ENCODE measurements at places on chromosomes 2 and 18.
A peak's percentile ranks its signal among the peaks of the same experiment; 100 is the strongest.

DNA sequence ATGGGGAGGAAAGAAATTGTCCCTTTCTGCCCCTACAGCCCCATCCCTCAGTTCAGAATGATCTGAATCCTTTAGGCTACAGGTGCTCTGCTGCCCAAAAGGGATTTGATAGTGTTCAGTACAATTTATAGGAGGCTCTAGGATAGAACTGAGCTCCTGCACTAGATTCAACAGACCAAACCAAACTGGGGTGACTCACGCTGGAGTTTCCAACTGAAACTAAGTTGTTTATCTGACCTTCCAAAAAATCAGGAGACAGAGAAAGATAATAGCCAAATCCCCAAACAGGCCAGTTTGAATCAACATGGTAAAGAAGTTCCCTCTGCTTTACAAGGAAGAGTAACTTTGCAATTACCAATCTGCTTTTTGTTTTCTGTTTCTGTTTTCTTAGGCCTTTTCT lies 72.7 kb upstream of the MBOAT2 start:
- no peak for DNase-seq

DNA sequence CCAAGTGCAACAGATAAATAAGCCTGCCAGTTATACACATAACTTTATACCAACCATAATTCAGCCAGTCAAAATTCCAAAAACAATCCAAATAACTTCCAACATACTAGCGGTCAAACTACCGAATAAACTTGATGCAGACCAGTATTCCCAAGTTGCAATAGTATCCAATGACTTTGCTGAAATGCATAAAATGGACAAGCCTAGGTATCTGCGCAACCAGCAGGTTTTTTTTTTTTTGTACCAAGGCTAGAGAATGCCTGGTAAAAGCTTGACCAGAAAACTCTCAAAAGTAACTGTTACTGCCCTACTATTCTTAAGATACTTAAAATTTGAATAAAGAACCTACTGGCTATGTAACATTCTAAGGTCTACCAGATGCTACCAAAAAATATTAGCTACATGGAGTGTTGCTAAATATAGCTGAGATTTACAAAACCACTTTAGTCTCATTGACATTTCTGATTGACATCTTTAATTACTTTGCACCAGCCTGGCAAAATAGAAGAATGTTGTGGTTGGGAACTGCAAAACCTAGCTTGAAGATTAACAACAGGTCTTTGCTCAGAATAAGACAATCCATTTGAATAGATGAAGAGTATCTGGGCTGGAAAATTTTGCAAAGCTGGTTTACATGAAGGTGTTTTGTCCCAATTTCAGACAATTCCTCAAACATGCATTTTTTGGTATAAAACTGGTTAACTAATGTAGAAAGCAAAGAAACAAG lies 7.3 kb downstream of the SRSF7 start:
- DNase-seq: no peak

GRCh38 chr2:191065785-191066184 lies 51.8 kb upstream of the STAT1 start:
- no peak for DNase-seq

GRCh38 chr18:14100503-14101286 lies 31.5 kb downstream of the ZNF519 start:
- DNase-seq: no peak

GRCh38 chr2:149329489-149330126 lies 779 bp upstream of the LYPD6 start:
- DNase-seq: peak; percentile 32

DNA sequence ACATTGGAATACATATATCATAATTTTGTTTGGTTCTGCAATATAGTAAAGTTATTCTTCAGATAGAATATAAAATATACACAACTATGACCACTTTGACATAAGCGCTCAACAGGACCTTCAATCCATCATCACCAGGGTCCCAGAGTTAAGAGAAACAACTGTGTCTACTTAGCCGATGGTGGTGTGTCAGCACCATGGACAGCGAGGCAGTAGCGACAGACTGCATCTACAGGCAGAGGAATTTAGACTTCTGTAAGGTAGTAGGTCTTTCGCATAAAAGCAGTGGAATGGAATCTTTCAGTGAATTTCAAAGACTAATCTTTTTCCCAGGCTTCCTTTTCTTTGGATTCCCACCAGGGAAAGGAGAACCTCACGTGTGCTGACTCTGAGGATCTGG lies 20.5 kb upstream of the LRPPRC start:
- peak; percentile 68 for DNase-seq

DNA sequence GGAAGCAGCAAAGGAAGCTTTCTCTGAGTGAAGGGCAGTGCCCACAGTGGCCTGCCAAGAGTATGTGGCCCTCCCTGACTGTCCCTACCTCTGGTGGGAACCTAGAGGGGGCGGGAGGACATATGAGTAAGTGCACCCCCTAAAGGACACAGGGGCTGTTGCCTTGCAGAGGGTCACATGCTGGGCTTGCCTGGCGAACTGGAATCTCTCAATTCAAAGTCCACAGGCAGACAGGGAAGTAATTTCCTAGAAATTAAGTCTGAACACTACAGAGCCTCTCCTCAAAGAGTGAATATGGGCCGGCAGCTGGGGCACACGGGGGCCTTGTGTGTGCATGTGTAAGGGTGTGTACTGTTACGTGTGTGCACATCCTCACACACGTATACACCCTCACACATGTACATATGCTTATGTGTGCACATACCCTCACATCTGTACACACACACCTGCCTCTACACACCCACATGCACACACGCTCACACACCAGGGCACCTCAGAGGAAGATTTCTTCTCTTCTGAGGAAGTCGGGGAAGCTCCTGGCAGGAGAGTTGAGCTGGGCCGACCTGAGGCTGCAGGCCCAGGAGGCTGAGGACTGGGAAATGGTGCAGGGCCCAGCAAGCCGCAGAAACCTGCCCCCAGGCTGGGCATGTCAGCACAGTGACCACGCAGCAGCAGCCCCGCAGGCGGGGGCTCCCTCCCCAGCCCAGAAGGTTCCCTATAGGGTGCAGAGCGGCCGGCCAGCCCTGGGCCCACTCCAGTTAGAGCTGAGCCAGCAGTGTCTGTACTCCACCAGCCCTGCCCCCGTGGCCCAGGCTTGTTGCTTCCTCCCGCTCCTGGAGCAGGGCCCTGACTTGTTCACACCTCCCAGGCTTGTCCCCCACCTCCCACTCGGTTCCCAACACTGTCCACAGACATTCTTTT lies 77.4 kb upstream of the TAF1B start:
- DNase-seq: no peak

DNA sequence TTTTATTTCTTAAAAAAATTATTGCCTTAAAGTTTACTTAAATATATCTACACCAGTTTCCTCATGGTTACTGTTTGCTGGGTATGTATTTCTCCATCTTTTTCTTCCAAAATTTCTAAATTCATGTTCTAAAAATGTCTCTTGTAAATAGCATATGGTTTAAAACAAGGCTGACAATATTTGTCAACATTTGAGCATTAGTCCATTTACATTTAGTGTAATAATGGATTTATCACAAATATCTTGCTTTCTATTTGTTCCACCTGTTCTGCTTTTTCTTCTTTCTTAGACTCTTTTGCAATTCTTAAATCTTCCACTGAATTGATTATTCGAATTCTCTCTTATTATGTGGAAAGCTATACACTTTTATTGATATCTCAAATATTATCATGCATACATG lies 87.7 kb upstream of the SMAD7 start:
- no peak for DNase-seq

GRCh38 chr2:95326433-95327140 lies 29.4 kb downstream of the KCNIP3 start:
- no peak for DNase-seq

DNA sequence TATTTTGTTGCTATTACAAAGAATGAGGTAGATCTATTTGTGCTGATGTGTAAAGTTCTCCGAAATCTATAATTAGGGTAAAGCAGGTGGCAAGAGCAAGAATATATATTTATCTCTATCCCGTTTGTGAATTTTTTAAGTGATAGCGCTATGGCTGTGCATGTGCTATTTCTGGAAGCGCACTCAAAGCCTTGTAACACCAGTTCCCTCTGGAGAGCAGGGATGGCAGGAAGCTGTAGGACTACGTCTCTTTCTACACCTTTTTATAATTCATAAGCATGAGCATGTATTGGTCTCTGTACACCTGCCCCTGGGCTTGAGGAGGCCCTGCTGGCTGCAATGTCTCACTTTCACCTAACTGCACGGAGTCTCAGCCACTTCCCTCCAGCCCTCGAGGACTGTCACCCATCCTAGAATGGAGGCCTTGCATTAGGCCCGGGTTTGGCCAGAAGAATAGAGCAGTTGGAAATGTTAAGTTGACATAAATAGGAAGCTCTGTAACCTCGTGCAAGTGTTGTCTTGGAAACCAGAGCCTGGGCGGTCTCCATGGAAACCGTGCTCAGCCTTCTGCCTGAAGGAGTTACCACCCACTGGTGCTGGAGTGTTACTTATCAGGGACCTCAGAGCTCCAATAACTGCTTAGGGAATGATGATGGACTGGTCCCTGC lies 20.9 kb downstream of the ITM2C start:
- peak; percentile 69 for DNase-seq

DNA sequence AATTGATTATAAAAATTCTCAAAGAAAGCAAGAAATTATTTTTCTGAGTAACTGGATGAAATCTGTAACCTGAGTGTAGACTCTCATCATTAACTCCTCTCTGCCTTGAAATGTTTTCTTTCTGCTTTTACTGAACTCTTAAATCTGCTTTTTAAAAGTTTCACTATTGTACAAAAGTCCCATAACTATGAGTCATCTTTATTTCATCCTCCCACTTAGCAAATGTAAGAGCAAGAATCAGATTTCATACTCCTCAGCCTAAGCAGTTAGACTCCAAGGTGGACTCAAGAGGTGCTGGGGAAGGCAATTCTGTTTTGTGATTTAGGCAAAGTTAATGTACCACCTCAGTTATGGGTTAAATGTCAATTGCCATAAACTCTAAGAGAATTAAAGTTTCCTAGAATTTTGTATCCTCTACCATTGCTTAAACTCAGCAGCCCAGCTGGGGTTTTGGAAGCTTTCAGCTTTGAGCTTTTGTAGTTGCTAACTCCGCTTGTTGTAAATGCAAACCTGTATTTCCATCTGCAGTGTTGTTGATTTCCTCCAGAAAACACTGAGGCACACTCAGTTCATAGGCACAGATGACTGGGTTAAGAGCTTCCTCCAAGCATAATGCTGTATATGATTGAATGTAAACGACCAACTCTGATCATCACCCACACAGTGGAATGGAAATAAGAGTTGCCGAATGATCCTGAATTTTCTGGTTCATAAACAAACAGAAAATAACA lies 268.8 kb downstream of the ARHGAP15 start:
- no peak for DNase-seq

- no peak for DNase-seq
These were observed 6.3 kb downstream of the ALPG start for GRCh38 chr2:232412986-232413385.

DNA sequence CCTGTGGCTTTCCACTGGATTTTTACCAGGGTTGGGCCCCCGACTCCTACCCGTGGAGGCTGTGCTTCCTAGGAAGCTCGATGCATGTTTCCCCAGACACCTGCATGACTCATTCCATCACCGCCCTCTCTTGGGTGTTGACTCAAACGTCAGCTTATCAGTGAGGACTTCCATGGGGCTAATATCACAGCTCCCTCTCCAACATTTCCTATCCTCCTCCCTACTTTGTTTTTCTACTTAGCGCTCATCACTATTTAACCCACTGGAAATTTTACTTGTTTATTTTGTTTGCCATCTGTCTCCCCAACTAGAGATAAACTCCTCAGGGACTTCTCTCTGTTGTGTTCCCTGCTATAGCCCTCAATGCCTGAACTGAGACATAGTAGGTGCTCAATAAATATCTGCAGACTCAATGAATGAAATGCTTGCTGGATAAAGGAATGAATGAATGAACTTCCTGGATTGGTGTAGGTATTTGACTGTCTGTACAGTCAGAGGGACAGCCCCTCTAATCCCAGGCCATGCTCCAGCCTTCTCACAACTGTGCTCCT lies 89.7 kb upstream of the MSH2 start:
- no peak for DNase-seq

GRCh38 chr18:35075132-35075531 lies 33.9 kb downstream of the MAPRE2 start:
- no peak for DNase-seq

DNA sequence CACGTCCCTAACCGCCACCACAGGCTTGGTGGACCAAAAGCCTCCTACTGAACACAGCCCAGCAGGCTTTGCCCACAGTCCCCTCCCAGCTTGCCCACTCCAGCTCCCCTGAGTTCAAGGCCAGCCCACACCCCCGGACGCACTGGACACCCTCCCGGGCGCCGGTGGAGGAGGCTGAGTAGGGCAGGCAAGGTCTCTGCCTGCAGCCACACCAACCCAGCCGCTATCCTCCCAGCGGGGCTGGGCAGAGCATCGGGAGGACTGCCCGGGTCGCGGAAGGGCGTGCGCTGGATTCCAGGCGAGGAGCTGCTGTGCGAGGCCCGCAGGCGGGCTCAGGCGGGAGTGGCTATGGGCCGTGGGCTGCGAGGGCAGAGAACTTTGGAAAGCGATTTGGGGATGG lies 49.5 kb downstream of the PLEKHB2 start:
- DNase-seq: no peak

GRCh38 chr2:129276978-129277584 lies 702.4 kb upstream of the RAB6C start:
- no peak for DNase-seq

GRCh38 chr2:36578343-36579296 lies 19.3 kb downstream of the FEZ2 start:
- no peak for DNase-seq

GRCh38 chr2:8482432-8482831 lies 199.4 kb upstream of the ID2 start:
- DNase-seq: no peak

DNA sequence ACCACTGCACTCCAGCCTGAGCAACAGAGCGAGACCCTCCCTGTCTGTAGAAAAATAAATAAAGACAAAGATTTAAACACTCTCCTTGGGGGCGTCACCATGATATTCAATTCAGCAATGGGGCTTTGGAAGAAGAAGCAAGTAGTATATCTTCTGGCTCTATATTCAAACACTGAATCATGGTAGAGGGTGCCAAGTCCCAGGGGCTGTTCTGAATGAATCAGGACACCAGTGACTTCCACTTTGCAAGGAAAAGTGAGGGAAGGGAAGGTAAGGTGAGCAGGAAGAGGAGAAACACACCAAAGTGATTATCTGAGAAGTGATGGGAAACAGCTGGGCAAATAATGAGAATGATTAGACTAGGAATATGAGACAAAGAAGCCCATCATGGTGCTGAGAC lies 80.5 kb downstream of the AAK1 start:
- no peak for DNase-seq

DNA sequence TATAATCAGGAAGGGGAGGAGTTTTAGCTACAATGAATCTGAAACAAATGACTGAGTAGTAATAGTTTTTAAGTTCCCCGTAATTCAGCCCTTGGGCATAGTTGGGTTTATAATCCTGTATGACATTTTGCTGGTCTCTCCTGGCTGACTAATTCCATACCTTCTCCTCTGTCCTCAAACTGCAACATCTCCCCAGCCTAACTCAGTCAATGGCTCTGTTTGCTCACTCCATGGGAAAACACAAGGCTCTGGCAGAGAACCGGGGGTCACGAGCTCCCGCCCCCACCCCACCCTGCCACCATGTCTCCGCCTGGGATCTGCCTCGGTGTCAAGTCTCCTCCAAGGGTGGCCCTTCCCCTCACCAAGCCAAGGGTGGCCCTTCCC lies 168.6 kb downstream of the HDAC4 start:
- no peak for DNase-seq

Data from neural crest cell (in vitro differentiated cells).